ENCODE measurements at places on chromosomes 2 and 18. TPM values are rescaled to one million over a fixed set of nuclear protein-coding genes. Genes with fewer than 3 reads are reported as not detected.

DNA sequence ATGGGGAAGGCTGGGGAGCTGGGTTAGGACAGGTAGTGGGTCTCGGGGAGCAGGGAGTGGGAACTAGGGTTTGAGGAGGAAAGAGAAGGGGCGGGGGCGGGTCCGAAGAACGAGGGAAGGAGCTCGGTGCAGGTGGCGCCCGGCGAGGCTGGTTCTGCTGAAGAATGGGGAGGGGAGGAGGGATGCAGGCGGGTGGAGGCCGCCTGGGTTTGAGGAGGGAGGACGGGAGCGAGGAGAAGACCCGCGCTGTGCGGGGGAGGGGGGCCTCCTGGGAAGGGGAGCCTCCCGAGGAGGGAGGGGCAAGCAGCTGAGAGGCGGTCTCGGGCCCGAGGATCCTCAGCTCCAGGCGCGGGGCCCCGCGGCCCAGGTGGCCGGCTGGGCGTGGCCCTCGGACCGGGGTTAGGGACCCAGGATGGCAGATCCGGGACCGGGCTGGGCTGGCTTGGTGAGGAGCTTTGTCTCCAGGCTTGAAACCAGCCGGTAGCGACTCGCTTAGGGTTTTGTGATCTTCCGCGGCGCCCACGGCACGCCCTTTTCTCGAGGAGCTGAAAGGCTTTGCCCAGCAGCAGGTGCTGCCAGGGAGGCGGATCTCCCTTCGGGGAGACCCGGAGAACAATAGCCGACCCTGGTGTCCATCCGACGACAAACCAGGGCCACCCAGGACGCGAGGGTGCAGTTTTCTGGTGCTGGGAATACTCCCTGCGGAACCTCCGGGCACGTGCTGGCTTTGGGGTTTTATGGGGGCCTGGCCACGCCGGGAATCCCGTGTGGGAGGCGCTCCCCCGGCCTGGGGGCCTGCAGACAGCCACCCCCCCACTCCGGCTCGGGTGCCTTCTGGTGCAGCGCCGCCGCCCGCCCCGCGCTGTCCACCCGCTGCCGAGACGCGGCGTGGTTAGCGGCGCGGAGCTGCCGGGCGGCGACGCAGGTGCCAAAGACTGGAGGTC, 1.4 kb downstream of the DPYSL5 start:
- no peak for DNase-seq

GRCh38 chr18:58267493-58267892, 223.5 kb downstream of the NEDD4L start:
- no peak for DNase-seq

GRCh38 chr2:196046123-196046917, 22.3 kb downstream of the DNAH7 start:
- DNase-seq = peak; percentile 59

GRCh38 chr2:128664499-128664971, 345.9 kb upstream of the HS6ST1 start:
- DNase-seq = no peak

DNA sequence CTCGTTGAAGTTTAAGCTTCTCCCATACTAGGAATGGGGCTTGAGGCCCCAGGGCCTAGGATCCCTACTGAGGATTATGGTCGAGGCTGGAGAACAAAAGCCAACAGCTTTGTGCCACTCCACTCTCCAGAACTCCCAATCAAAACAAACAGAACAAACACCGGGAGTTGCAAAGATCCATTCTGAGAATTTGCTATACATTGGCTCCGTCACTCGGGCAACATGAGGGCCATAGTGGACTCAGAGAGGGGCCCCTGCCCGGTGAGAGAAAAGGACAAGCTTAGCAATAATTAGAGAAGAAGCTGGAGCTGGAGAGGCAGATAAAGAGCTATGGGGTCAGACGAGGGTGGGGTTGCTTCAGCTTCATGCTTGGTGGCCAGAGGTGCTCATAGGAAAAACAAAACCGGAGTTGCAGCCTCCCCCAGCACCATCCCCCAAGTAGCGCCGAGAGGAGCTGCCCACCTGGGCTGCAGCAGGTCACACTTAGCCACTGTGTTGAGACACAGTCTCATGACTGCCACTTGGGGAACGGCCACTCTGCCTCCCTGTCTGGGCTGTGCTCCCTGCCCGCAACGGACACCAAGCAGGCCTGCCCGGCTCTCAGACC, 142.3 kb upstream of the HAAO start:
- DNase-seq = no peak

DNA sequence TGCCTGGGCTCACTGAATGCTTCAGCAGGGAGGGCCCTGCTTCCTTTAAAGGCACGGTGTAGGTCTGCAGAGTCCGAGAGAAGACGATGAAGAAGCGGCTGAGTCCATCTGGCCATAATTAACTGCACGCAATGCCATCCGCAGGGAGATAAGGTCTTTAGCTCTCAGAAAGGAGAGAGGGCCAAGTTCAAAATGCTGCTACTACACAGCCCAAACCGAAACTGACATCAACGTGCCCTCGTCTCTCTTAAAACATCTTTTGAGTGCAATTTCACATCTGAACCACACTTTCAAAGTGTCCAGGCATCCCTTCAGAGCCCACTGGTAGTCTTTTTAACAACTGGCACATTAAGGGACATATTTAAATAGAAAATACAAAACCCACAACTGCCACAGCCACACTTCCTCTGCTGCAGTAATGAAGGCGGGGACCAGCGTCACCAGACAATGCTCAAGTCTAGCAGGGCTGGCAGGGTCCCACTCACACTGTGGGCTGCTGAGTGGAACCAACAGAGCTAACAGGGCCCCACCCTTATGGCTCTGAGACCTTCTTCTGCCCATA, 35.8 kb downstream of the ST3GAL5 start:
- DNase-seq = no peak

GRCh38 chr2:85277416-85278158, 50.2 kb downstream of the TGOLN2 start:
- DNase-seq = no peak

DNA sequence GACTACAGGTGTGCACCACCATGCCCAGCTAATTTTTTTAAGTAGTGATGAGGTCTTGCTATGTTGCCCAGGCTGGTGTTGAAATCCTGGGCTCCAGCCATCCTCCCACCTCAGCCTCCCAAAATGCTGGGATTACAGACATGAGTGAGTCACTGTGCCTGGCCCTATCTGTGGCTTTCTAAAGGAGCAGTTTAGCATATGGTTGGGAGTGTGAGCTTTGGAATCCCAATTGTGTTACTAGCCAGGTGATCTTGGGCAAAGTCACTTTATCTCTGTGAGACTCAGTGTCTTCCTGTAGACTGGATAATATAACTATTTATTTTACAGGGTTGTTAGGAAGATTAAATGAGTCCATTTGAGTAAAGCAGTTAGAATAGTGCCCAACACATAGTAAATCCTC, 19.8 kb upstream of the SMAD4 start:
- no peak for DNase-seq

GRCh38 chr2:174482854-174483253, 4.0 kb downstream of the GPR155 start:
- no peak for DNase-seq

- DNase-seq = peak; percentile 41
Measured at GRCh38 chr18:12296087-12296403, 12.0 kb upstream of the TUBB6 start.

Gene C2orf78
- not detected for total RNA-seq

Gene IGFBP2
- total RNA-seq = 7.6 TPM

Gene UGT1A1
- not detected for total RNA-seq

Gene ERFE
- 5.2 TPM for total RNA-seq

Gene SERPINB7
- 15.7 TPM for total RNA-seq

Gene ZFAND2B
- 25.6 TPM for total RNA-seq

All from M059J (cell line).